Stimulated activated CD8-positive, alpha-beta memory T cell treated with anti-CD3 and anti-CD28 coated beads, Interleukin-7, amount 100 ng/mL, for 4 hours (primary cell): ENCODE measurements at places on chromosomes 13 and 19.

GRCh38 chr19:2507109-2507508 lies 31.2 kb downstream of the GADD45B start:
- no peak for DNase-seq

GRCh38 chr13:99125326-99125915 lies 75.2 kb upstream of the UBAC2 start:
- DNase-seq = no peak

GRCh38 chr19:7914598-7915045 lies at the start of gene TGFBR3L:
Gene TGFBR3L, plus strand, starts transcription at chr19:7914830.
- DNase-seq = no peak

DNA sequence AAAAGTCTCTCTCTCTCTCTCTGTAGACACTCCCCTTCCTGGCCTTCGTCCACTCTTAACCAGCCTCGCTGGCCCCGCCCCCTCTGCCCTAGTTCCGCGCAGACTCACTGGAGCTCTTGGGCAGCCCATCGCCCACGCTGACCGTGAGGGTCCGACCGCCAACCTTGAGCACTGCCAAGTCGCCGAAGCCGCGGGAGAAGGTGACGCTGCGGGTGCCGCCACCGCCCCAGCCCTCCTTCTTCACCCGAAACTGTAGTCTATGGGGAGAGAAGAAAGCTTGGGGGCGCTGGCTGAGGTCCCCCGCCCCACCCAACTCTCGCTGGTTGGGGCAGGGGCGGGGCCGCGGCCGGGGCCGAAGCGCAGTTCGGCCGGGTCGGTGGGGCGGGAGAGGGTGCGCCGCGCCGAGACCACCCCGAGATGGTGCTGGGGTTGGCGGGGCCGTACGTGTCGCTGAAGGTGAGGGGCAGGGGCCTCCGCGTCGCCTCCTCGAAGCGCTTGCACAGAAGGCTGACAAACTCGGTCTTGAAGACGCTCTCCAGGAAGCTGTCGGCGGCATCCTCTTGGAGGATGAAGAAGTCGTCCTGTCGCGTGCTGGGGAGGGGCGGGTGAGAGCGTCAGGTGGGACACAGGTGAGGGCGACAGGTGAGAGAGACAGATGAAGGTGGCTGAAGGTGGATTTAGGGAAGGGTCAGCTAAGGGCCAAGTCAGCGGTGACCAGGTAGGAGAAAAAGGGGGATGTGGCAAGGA lies 12.6 kb upstream of the ZNF414 start:
- DNase-seq = no peak

DNA sequence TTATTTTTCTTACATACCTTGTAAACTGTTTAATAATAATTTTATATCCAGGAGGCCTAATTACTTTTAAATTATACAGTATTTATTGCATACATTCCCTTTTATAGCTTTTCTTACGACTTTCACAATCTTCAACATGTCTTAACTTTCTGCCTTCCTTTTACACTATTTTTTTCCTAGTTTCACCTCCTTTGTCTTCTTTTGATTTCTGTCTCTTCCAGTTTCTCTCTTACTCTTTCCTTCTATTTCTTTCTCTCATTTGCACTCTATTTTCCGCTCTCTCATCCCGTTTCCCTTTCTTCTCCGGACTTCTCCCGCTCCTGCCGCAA lies 11.5 kb downstream of the ZNF552 start:
- no peak for DNase-seq

GRCh38 chr19:11196406-11197287 lies 698 bp downstream of the KANK2 start:
- no peak for DNase-seq

DNA sequence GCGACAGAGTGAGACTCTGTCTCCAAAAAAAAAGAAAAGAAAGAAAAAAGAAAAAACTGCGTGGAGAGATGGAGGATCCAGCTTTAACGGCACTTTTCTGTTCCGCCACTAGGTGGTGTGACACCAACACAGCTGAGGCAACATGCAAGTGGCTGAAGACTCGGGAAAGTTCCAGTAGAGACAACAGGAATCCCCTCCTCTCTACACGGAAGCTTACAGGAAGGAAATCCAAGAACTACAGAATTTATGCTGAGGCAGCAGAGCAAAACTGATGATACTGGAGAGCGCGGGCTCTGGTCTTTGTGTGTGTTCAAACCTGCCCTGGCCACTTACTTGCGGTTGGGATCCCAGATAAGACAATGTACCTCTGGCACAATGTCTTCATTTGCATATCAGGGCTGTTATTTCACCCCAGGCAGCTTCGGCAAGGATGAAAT lies 9.9 kb downstream of the RANBP3 start:
- DNase-seq = peak; percentile 45

DNA sequence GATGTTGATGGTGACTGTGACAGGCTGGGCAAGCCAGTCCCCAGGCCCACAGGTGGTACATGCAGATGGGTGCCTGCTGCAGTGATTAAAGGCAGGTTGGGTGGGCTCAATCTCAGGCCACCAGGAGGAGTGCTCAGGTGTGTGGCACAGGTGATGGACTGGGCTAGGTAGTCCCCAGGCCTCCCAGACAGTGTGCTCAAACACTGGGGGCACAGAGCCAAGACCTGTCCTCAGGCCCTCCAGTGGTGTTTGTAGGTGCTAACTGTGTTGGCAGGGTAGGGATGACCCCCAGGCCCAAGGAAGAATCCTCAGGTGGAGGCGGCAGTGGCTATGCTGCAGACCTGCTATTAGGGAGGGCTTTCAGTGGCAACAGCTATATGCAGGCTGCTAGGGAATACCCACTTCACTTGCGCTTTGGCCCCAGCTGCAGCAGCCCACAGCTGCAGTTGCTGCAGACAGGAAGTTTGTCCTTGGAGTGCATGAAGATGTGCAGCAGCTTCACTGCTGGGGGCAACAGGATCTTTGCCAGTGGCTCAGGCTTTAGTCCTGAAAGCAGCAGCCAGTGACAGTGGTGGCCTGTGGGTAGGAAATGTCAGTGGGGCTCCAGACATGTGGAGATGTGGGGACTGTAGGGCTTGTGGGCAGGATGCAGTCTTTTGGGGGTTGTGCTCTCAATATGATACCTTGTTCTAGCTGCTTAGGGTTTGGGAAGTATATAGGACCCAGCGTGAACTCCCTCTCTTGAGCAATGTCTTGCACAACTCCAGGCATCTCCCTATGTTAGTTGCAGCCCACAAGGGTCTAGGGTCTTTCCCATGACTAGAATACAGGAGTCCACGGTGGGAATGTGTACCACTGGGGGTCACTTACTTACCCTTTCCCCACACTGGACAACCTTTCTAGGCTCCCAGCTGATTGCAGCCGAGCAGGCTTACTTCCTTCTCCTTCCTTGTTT lies 54.1 kb upstream of the MLNR start:
- DNase-seq = no peak

DNA sequence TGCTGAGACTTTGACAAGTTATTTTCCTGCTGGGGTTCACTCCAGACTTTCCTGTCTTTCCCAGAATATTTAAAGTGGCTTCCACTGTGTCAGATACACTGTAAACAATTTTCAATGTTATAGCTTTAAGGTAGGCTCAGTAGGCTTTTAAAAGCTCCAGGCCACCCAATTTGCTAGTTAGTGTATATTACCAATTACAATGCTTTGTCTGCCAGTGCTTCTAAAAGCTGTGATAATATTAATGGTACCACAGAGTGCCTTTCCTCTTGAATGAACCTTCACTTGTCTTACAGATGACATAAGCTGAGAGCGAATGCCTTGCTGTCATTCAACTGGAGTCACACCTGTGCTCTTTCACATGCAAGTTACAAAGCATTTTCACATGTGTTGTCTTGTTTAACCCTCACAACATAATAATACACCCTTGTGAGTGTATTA lies 239.7 kb upstream of the HTR2A start:
- DNase-seq = no peak

GRCh38 chr19:3556978-3557460 lies 367 bp downstream of the MFSD12 start:
- peak; percentile 69 for DNase-seq

- no peak for DNase-seq
Measured at GRCh38 chr19:50708179-50708879, 11.3 kb downstream of the SHANK1 start.

DNA sequence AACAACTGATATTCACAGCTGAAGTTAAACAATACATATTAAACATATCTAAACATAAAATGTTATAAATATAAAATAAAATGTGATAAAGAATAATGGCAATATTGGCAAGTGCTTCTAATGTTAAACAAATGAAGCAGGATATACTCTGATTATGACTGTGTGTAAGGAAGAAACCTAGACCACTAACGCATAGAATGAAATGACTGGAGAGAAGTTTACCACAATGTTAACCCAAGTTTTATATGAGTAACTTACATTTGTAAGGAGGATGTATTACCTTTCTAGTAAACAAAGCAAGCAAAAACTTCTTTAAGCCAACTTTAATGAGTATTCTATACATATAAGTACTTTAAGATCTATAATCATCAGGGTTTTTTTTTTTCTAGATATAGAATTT lies 43.0 kb downstream of the RB1 start:
- no peak for DNase-seq

- no peak for DNase-seq
Measured at GRCh38 chr19:37991176-37991835, 84.3 kb downstream of the SIPA1L3 start.

DNA sequence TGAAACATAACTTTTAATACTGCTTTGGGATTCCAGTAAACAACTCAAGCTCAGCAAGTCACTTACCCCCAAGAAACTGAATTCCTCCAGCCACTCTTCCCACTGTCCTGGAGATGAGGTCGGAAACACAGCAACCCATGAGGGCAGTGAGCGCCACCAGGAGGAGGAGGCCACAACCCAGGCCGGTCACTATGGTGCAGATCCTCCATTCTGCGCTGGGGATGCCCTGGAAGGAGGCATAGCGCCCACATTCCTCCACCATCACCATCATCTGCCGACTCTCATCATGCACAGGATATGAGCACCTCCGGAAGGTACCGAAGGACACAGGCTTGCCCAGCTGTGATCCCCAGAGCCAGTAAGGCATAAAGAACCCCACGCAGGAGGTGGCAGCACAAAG lies 2.2 kb downstream of the LHFPL6 start:
- DNase-seq = no peak

- no peak for DNase-seq
Measured at GRCh38 chr13:49532593-49532992, 36.8 kb downstream of the PHF11 start.

- no peak for DNase-seq
Measured at GRCh38 chr13:50910485-50910805, 854 bp downstream of the RNASEH2B start.

DNA sequence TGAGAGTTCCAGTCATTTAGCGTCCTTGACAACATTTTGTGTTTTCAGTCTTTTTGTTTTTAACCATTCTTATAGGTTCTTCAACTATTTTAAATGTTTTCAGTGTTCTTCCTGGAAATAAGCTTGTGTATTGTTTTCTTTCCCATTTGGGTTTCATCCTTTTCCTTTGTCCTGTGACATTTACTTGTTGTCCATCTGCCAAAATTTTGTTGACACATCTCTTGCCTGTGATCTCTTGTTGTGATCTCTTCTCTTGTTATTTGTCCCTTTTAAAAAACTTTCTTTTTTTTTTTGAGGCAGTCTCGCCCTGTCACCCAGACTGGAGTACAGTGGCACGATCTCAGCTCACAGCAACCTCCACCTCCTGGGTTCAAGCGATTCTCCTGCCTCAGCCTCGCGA lies 96.5 kb downstream of the PDS5B start:
- no peak for DNase-seq
